Fibroblast of villous mesenchyme (primary cell): ENCODE measurements at places on chromosomes 7 and 10. TPM values are rescaled to one million over a fixed set of nuclear protein-coding genes. Genes with fewer than 3 reads are reported as not detected.

Gene TMEM236
- total RNA-seq: under 0.01 TPM in 2 replicates

Gene ZNF735
- total RNA-seq: not detected in 2 replicates

Gene PIK3AP1
- total RNA-seq: under 0.01 TPM in 1 of 2 replicates, not detected in the other

Gene SLC39A12
- total RNA-seq: not detected in 2 replicates

Gene TAC1
- total RNA-seq: not detected in 2 replicates

Gene VSTM4
- total RNA-seq: 4.7 and 6.4 TPM in 2 replicates
